NCI-H1417 treated with DMSO at 0.1 percent for 48 hours (cell line): ENCODE measurements at places on chromosomes 4 and X.

- DNase-seq, result no peak
Observed at GRCh38 chr4:147547314-147548056, 66.6 kb downstream of the EDNRA start.

GRCh38 chrX:40201329-40201885 is 103.6 kb upstream of the BCOR start:
- DNase-seq, result no peak

DNA sequence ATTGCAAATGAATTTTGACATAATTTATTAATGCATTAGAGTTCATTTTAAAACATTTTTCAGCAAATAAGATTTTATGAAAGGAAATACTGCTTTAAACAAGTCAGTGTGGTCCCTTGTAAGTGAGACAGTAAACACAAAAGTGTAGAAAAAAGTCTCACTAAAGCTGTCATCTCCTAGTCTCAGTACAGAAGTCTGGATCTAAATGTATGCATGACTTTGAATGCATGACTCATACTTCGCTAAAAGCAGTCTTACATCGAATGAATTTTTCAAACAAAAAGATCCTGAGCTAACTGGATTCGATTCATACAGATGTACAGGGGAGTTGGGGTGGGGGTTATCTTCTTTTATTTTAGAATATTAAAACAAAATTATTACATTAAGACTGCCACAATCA is 207.4 kb upstream of the VCX start:
- DNase-seq, result no peak

DNA sequence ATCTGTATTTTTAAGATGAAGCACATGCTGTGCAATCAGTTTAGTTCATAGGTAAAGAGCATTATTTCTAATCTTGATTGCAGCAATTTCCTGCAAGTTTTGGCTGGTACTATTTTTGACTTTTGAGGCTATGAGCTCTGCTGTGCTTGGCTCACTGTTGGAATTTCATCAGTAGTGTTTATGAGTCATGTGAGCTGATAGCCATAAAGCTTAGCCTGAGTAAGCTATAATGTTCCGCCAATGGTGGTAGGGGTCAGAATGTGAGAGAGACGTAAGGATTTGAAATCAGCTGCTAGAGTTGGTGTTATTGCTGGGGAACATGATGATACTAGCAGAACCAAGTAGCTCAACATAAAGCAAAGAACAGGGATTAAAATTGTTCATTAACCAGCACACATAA is 590.9 kb upstream of the GNPDA2 start:
- no peak for DNase-seq

DNA sequence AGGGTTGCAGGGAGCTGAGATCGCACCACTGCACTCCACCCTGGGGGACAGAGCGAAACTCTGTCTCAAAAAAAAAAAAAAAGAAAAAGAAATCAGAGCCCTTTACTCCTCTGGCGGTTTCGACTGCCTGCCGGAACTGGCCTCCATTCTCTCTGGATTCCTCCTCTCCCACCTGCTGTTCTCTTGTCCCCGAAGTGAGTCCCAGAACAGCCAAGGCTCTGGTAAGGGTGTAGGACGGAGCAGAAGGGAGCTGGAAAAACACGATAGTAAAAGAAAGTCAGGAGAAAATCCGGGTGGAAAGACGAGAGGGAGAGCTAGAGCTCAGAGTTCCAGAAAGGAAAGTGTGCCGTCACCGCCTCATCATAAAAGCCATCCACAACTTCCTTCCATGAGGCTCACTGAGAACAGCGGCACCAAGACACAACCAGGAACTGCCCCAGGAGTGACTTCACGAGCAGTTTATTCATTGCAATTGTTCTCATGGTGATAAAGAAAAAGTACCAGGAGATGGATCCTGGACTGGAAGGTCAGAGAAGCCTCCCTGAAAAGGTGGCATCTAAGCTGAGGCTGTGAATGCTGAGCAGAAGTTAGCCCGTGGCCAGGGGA is 12.3 kb downstream of the TLR3 start:
- no peak for DNase-seq

DNA sequence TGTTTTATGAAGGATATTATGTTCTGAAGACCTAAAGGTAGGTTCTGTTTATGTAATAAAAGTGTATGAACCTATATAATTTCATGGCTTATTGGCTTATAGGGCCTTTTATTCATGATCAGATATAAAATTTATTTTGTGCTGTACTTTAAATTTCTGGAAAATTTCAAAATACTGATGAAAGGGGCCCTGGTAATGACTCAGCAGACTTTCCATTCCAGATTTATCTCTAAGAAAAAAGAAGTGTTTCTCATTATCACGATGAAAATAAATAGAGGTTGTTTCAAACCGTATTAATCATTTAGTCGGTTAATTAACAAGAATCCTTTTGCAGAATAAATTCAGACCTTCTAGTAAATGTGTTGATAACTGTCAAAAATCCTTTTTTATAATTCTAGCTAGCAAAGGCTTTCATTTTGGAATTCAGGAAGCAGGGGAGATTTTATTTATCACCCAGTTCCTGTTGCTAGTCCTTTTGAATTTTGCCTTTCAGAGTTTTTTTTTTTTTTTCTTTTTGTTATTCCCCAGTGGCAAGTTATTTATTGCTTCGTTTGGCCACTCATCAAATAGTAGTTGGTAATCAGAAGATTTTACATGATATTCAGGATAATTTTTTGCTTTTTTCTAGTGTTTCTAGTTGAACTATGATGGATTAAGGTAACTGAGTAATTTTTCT is 5.4 kb upstream of the TAPT1 start:
- no peak for DNase-seq

- DNase-seq, result no peak
Observed at GRCh38 chr4:2272026-2272827, 10.3 kb upstream of the MXD4 start.

- DNase-seq, result no peak
Observed at GRCh38 chr4:80515496-80515895, 180.0 kb downstream of the CFAP299 start.

DNA sequence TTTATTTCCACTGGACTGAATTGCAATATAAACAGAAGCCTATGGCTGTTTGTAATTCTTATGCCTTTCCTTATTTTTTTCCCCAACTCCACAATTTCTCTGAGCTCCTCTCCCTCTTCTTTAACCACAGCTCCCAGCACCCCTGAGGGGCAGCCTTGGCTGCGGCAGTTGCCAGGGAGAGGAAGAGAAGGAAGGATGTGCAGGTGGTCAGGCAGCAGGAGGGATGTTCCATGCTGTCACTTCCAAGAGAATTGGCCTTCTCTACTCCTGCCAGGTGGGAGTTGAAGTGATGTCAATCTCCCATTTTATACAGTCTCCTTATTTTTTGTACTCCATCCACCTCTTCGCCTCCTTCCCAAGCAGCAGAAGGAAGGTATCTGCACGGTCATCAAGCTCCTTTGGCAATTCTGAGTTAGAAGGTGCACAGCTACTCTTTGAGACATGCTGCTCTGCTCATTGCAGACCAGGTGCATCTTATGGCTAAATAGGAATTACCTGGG is 343.3 kb upstream of the RPS6KA3 start:
- no peak for DNase-seq

DNA sequence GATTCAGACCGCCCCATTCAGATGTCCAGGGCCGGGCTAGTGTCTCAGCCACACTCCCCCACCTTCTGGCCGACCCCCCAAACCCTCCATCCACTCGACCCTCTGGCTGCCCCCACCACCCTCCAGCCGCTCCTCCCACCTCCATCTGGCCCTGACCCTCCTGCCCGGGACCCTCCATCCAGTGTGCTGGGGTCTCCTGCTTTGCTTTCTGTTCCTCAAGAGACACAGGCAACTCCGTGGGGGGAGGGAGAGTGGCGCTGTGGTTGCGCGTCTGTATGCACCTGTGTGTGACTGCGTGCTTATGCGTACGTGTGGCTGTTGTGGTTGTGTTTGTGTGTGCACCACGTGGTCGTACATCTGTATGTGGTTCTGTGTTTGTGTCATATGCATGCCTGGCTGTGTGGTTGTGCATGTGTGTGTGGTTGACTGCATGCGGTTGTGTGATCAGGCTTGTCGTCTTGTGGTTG is 33.3 kb downstream of the CPLX1 start:
- no peak for DNase-seq

DNA sequence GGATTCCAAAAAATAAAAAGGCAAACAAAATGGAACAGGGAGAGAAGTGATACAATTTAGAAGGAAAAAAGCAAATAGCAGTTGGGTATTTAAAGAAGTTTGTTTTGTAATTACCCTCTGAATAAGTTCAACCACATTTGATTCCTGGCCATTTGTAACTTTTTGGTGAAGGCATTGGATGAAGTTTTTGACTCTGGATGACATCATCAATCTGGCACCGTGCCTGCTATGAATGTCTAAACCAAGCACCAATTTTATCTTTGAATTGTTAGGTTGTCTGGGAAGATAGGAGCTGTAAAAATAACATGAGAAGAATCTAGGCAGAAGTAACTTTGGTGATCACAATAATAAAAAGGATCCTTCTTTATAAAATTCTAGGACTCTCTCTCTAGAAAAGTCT is 29.5 kb downstream of the TMPRSS11A start:
- DNase-seq, result no peak

DNA sequence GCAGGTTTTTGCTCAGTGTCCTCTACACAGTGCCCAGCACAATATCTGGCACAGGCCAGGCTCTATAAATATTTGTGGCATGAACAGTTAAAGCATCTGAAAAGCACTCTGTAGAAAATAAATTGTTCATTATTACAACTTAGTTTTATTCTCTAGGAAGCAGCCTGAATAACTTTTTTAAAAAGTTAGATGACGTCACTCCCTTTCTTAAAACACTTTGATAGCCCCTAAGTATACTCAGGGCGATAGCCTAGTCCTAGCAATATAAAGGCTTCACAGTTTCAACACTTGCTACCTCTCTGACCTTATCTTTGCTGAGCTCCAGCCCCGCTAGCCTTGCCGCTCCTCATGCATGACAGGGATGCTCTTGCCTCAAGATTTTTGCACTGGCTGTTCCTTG is 80.6 kb downstream of the GPM6A start:
- no peak for DNase-seq

DNA sequence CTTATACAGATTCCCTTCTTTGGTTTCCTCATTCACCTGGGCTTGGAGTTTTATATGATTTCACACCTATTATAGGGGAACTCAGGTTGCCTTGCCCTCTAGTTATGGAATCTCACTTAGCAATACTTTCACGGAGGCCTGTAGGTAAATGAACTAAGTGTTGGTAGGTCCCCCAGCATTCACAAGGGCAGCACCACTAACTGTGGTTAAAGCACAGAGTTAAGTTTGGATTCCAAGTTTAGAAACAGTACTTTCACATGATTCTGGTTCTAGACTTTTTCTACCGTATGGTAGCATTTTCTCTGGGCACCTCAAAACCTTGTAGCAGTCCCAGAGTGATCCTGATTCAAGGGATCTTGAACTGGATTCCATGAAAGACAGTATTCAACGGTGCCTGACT is 46.4 kb downstream of the SH2D1A start:
- DNase-seq, result no peak

DNA sequence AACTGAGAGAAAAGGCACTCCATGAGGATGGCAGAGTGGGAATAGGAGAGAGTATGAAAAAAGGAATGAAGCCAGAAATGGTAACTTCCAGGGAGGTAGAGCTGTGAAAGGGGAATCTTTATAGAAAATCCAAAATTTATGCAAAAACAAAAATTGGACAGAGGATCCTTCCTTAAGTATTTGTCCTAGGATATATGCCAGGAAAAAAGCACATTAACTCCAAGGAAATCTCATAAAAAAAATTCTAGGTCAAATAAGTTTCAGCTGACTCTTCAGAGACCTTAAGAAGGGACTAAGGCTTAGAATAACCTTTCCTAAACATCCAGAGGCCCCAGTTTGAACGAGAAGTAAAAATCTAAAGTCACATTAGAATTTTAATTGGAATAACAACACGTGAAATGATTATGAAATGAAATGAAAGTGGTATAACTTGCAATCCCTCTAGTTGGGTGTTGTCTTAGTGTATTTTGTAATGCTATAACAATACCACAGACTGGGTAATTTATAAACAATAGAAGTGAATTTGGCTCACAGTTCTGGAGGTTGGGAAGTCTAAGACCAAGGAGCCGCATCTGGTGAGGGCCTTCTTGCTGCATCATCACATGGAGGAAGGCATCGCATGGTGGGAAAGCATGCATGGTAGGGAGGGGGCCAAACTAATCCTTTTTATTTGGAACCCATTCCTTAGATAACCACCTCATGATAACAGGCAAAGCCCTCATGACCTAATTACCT is 145.4 kb upstream of the RXFP1 start:
- no peak for DNase-seq

- no peak for DNase-seq
Observed at GRCh38 chrX:110791071-110791470, 4.5 kb downstream of the CHRDL1 start.

- no peak for DNase-seq
Observed at GRCh38 chr4:62328526-62328925, 1128.4 kb downstream of the ADGRL3 start.

- DNase-seq, result no peak
Observed at GRCh38 chrX:12610079-12610478, 181.1 kb upstream of the PRPS2 start.

GRCh38 chr4:9800848-9801247 is 19.4 kb downstream of the DRD5 start:
- no peak for DNase-seq

GRCh38 chr4:186851291-186852072 is 127.8 kb upstream of the FAT1 start:
- DNase-seq, result no peak

- no peak for DNase-seq
Observed at GRCh38 chrX:18291006-18291545, 63.4 kb downstream of the SCML2 start.

GRCh38 chrX:100340491-100341141 is 69.5 kb downstream of the PCDH19 start:
- DNase-seq, result no peak

DNA sequence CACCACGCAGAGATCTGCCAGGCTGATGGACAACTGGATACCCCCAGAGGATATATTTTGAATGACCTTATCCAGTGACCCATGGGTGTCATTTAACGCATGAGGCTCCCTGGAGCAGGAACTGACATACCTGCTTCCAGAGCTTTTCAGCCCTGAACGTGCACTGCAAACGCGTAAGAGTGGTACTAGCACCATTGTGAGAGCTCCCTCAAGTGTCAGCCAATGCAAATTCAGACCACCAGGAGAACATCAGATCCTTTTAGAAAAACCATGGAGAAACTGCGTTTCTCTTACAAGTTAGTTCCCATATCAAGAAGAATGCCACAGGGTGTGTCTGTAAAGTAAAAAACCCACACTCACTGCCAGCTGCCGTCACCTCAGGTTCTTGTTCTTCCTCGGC is 7.3 kb downstream of the TREX2 start:
- DNase-seq, result no peak

DNA sequence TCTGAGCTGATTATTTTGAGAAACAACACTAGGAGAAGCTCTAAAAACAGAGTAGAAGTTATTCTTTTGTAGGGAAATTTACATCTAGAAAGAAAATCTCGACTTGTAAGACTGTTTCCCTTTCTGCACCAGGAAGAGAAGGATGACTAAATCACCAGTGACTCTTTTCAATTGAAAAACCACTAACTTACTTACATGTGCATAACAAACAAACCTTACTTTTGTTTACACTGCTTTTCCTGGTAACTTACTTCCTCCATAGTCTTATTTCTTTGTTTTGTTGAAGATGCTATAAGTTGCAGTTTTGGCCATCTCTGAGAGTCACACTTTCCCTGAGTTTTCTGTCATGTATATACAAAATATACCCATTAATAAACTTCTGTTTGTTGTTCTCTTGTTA is 293.6 kb upstream of the FAT4 start:
- DNase-seq, result no peak

GRCh38 chr4:169099771-169100180 is 89.7 kb upstream of the CBR4 start:
- no peak for DNase-seq
